ENCODE measurements at places on chromosomes 13 and 19.

DNA sequence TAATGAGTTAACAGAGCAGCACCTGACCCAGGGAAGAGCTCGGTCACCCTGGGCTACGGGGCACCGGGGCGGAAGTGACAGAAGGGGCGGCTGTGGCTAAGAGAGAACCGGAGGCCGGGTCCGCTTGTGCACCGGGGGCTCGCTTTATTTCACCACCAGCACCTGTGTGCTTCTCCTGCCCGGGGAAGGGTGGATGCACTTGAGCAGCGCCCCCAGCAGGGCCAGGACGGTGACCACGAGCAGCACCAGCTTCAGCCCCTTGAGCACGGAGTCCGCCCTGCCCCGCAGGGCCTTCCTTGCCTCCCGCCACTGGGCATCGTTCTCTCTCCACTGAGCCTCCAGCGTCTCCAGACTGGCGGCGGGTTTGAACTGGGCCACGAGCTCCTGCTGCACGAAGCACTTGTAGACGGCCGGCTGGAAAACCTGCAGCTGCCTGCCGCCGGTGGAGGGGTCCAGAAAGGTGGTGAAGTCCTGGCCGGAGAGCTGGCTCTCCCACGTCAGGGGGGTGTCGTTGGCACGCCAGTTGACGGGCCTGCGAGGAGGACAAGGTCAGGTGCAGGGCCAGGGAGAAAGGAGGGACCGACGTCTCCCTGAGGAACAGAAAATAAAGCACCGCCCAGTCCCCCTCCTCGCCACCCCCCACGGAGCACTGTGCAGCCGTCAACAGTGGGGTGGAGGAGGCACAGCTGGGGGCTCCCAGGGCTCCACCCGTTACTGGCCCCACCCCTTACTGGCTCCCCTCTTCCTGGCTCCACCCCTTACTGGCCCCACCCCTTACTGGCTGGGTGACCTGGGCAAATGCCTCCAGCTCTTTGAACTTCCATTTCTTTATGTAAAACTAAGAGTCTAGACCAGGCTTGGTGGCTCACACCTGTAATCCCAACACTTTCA, 3.6 kb downstream of the FAM187B start:
- DNase-seq: no peak

- DNase-seq: no peak
These were observed 39.1 kb upstream of the TFDP1 start for GRCh38 chr13:113545455-113545930.

- no peak for DNase-seq
These were observed 222.4 kb upstream of the PCDH17 start for GRCh38 chr13:57409121-57409520.

DNA sequence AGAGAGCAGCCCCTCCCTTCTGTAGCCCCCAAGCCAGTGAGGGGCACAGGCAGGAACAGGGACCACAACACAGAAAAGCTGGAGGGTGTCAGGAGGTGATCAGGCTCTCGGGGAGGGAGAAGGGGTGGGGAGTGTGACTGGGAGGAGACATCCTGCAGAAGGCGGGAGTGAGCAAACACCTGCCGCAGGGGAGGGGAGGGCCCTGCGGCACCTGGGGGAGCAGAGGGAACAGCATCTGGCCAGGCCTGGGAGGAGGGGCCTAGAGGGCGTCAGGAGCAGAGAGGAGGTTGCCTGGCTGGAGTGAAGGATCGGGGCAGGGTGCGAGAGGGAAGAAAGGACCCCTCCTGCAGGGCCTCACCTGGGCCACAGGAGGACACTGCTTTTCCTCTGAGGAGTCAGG, 4.2 kb downstream of the KLK3 start:
- no peak for DNase-seq

GRCh38 chr19:46209472-46209871, 20.1 kb upstream of the IGFL1 start:
- no peak for DNase-seq

DNA sequence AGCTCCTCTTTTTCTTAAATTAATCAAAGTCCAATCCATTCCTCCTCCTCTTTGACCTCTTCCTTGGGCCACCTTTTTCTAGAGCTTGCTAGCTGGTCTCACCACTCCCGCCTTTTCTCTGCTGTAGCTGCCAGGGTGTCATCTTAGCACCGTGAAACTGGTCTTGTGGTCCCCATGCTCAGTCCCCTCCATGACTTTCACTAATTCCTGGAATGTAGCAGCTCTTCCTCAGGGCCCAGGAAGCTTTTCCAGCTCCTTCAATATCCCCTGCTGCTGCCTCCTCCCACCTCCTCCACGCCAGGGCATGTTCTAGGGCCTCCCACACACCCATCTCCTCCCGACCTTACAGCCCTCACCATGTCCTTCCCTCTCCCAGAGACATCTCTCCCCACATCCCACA, 222.2 kb downstream of the MYO16 start:
- no peak for DNase-seq

GRCh38 chr13:97306645-97307044, 84.5 kb downstream of the MBNL2 start:
- no peak for DNase-seq

- no peak for DNase-seq
These were observed 73.9 kb upstream of the GPR183 start for GRCh38 chr13:99380921-99381645.

GRCh38 chr13:106132216-106132615, 403.2 kb downstream of the EFNB2 start:
- no peak for DNase-seq

GRCh38 chr13:85652491-85652890, 146.7 kb downstream of the SLITRK6 start:
- DNase-seq: no peak

GRCh38 chr13:31201341-31202031, 1.7 kb downstream of the B3GLCT start:
- no peak for DNase-seq

- no peak for DNase-seq
These were observed 88.1 kb downstream of the STOML3 start for GRCh38 chr13:38902551-38902950.

- DNase-seq: no peak
These were observed 26.6 kb downstream of the GNG7 start for GRCh38 chr19:2675892-2676291.

DNA sequence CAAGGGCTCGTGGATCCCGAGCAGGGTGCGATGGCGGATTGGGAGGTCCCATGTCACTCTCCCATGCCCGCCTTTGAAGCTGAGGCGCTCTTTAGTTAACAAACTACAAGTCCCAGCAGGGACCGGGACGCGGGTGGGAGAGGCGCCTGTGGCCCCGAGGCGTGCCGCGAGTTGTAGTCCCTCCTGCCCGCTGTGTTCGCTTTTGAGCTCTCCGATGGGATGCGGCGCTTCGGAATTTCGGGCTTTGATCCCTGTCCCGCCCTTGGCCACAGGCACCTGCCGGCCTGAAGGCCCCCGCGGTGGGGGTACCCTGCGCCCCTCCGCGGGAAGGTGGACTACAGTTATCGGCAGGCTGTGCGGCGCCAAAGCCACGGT, 11.0 kb downstream of the CYTH2 start:
- DNase-seq: no peak

- no peak for DNase-seq
These were observed 884 bp upstream of the CBY2 start for GRCh38 chr13:45700971-45701900.
